Erythroblast (primary cell): ENCODE measurements at places on chromosomes 12 and 14.

GRCh38 chr12:121927813-121928212 lies 9.4 kb downstream of the CFAP251 start:
- DNase-seq: no peak

- DNase-seq: no peak
Observed at GRCh38 chr14:50984036-50984710, 39.9 kb upstream of the PYGL start.

DNA sequence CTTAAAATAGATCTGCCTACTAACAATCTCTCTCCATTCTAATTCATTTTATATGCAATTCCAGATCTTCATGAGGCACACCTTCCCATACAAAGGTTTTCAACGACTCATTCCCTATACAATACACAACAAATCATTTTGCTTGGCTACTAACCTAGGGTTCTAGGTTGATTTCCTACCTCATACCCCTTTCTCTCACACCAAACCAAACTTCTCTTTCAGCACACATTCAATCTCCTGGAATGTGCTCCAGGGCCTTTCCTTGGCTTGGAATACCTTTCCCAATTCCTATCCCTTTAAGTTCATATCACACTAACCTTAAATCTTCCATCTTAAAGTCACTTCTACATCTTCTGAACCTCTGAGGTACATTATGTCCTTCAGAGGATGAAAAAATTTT lies 38.7 kb upstream of the MTERF2 start:
- no peak for DNase-seq

GRCh38 chr12:99413751-99414150 lies 233.8 kb upstream of the GARIN6 start:
- no peak for DNase-seq

DNA sequence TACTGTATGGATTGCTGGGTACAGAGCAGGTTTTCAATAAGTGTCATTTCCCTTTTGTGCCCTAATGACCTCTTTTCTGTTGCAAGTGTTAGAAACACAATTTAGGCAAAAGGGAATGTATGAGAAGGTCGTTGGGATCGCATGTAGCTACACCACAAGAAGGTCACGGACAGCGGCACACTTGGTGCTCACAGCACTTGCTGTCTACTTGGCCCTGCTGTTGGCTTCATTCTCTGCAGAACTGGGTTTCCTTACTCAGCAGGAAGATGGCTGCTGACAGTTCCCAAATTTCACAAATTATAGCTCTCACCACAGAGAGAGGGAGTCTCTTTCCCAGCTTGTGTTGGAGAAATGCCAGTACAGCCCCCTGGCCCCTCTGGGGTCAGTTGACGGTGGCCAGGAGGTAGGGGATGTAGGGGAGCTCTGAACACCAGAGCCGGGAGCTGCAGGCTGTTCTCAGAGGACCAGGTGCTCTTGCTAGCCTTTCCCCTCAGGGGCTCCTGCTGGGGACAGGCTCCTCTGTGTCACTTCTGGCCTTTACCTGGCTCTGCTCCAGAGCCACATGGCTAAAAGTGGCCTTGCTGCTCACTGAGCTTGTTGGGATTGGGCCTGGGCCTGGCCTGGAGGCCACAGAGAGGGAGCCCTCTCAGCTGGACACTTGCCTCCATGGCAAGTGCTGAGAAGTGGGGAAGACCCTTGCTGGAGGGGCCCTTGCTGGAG lies 50.9 kb upstream of the BCL7A start:
- DNase-seq: no peak
